ENCODE measurements at places on chromosomes 7 and 10.
A peak's percentile ranks its signal among the peaks of the same experiment; 100 is the strongest.

GRCh38 chr10:116770281-116770680 lies 27.9 kb upstream of the HSPA12A start:
- no peak for DNase-seq

DNA sequence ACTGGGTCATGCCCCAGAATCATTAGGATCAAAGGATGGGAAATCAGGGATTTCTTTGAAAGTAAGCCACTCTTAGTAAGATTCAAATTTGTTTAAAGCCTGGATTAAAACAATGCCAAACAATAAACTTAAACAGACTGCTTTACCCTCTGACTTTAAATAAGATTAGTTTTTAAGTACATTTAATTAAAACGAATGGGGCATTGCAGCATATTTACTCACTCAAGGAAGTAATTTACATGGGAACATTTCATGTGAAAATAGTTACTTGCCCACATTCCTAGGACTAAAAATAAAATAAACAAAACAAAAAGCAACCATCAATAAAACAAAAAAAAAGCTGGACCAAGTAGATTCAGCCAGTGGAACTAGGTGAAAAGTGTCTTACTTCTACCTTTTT lies 7.8 kb downstream of the ABLIM1 start:
- no peak for DNase-seq

DNA sequence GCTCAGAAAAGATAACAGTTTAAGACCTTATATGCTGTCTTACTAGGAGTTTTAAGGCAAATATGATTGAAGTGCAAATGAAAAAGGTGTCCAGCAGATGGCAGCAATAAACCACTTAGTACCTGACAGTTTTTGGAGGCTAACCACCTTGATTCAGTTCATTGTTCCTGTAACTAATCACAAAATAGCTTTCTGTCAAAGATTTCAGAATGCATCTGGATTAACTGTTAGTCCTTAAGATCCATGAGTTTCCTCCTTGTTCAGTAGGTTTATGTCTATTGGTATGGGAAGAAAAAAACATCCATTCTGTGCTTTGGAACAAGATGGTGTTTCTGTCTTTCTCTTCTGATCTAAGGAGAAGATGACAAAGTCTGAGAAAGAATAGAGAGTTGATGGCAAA lies 46.6 kb downstream of the CCSER2 start:
- DNase-seq, result peak; percentile 51

DNA sequence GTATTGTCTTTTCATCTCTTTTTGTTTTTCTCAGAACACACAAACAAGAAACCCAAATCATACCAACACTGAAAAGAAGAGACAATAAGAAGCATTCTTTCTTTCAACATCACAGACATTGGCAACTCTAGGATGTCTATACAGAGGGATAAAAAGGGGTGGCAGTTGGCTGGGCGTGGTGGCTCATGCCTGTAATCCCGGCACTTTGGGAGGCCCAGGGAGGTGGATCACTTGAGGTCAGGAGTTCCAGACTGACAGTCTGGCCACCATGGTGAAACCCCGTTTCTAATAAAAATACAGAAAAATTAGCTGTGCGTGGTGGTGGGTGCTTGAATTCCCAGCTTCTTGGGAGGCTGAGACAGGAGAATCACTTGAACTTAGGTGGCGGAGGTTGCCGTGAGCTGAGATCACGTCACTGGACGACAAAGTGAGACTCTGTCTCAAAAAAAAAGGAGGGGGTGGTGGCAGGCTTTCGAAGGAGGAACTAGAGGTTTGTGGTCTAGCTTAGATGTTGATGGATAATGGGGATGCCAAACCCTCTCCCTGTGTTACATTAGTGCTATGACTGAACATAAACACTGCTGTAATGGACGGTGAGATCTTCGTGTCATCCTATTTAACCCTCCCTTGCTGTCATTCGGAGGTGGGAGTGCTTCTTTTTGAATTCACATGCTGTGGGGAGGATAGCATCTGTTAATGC lies 9.4 kb downstream of the CNNM2 start:
- DNase-seq, result no peak

DNA sequence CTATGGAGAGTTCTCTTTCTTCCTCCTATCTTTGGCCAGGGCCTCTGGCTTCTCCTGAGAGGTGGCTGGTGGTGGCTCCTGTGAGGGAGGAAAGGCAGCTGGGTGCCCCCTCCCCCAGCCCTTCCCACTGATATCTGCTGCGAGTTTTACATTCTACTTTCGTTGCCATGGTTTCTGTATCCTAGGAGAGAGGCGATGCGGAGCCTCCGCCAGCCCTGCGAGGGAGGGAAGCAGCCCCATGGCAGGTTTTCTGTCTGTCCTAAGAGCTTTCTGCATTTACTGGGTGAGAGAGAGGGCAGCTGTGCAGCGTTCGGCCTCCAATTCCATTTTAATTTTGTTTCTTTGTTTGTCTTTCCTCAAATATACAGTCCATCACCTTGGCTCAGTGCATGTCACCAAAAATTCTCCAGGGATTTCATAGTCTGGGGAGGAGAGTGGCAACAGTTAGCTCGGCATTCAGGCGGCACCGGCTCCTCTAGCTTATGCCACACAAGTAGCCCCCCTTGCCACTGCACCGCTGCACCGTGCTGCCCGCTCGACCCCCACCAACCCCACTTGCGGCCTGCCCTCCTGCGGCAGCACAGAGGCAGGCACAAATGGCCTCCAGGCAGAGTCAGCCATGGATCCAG lies 20.4 kb downstream of the DNAJB12 start:
- no peak for DNase-seq

DNA sequence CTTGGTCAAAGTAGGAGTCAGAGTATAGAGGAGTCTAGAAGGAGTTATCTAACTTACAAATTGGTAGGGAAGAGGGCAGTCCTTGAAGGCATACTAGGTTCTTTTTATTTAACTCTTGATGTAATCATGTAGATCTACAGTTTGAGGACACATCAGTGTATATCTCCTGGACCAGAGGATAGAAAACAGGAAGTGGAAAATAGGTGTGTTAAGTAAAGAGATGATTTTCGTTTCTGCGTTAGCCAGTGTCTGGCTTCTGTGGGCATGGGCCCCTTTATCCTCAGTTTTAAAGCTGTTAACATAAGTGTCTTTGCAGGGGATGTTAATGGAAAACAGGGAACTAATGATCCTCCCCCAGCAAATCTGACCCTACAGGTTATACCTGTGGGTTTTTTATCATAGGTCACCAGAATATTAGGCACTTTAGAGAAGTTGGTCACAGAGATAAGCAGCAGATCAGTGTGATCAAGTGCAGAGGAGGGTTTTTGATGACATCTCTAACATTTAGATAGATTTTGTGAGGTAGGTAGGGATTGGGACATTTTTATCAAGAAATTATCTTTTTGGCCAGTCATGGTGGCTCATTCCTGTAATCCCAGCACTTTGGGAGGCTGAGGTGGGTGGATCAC lies 58.6 kb upstream of the PRSS1 start:
- no peak for DNase-seq

DNA sequence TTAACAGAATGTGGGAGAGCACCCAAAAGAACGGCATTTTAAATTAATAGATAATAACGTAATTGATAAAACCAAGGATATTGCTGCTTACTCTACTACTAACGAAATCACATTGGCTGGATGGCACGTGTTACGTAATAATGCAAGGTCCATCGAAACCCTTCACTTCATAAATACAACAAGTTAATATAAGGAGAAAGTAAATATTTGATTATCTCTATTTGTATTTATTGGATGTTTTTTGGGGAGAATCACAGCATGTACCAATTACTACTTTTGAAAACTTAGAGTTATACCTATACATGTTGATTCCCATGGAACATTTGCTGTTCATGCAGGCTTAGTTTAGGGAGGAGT lies 1.6 kb downstream of the PRKG1 start:
- DNase-seq, result no peak

- no peak for DNase-seq
Observed at GRCh38 chr7:149071641-149072437, 18.7 kb downstream of the ZNF786 start.

DNA sequence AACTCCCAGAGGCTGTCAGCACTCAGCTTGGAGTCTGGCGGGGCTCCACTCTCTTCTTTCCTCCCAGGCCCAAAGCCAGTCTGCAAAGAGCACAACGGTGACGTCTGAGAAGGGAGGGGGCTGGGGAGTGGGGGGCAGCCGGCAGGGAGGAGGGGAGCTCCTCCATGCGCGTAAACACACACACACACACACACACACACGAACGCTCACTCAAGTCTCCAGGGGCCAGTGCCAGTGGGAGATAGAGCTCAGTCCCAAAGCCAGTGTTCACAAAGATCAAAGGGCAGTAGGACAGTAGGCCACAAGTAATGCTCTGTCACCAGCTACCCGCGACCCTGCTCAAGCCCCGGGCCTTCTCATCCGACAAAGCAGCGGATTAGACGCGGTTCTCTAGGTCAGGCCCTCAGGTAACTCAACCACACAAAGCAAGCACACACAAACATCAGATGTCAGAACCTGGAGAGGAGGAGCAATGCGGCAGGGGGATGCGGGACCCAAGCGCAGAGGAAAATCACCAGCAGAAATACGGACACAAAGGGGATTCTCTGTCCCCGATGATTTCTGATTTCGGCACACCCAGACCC lies 19.9 kb downstream of the TCAF1 start:
- DNase-seq, result peak; percentile 77

DNA sequence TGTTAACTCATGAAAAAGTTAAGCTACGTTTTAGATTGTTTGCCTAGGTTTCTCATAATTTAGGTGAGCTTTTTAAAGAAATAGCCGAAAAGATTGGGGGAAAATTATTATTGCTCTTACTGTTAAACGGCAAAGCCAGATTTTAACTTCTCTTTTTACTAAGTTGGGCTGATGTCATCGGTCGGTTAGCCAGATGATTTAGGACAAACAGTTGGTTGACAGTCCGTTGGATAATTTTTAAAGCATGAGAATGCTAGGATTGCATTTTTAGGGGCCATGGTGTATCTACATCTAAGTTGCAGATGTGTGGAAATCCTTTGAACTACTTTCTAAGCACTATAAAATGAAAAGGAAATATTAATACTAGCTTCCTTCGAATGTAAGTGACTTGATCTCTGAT lies 280.9 kb upstream of the AKR1E2 start:
- no peak for DNase-seq

DNA sequence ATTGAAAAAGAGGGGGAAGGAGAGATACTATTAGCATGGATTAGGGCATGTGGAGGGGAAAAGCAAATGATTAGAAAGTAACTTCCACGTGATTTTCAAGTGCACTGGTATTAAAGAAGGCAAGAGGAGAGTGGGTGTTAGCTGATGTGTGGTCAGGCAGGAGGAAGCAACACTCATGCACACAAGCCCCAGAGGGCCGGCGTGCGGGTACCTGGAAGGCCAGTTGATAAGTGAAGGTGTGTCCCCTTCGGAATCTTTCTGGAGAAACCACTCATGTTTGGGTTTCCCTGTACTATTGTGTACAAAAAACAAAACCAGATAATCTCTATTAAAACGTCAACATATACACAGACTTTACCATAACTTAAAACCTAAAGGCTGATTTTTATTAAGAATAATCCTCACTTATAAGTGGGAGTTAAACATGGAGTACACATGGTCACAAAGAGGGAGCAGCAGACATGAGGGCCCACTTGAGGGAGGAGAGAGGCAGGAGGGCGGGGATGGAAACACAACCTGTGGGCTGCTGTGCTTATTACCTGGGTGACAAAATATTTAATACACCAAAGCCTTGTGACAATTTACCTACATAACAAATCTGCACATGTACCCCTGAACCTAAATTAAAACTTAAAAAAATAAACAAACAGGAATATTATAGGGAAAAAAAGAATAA lies 98.9 kb downstream of the SVIL start:
- no peak for DNase-seq

DNA sequence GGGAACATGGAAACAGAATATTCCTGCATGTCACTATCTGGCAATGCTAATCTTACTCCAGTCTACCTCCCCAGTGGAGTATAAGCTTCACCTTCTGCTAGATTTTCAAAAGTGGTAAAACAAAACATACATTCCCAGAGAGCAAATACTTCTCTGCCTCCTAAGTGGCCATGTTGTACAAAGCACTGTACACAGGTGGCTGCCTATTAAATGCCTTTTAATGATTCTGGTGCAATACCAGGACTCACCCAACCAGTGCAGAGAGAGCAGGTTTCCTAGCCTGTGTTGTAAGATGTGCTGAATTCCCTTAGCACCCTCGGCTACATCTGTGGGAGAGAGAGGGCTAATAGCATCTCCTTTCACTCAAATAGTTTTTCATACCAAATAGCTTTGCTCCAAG lies 684.3 kb upstream of the NRP1 start:
- no peak for DNase-seq

DNA sequence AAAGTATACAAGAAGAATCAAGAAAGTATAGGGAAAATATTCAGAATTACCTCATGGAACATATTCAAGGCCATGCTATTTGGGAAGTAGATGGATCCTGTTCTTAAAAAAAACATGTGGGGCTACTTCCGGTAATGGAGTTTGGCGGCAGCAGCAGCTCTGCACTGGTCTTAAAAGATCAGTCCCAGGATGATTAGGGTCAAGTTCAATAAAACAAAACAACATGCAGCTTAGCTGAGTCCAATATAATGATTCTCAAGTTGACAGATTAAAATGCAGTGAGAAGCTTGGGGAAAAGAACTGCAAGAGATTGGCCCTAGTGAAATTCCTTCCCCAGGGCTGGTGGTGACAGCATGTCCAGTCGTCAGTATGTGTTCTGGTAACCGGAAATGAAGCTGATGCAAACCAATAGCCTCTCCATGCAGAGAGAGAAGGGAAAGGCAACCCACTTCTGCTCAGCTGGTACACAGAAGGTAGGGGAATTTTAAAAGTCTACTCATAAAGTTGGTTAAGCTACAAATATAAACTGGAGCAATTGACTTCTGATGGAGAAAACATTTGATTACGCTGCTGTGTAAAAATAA lies 305.1 kb upstream of the IMMP2L start:
- DNase-seq, result no peak

DNA sequence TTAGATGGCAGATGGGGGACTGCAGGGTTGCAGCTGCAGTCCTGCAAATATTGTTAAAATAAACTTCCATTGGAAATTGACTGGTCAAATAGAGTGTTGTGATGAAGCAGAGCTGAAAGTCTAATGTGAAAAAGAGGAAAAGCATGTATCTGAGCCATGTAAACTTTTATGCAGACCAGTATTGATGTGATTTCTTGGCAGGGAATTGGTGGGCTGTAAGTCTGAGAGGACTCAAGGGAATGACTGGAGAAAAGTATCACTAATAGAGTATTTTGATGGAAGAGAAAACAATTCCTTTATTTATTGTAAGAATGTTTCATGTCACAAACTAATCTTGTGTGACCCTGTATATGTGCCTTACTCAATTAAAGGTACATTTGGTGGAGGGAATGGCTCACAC lies 155.5 kb downstream of the PPP1R9A start:
- DNase-seq, result no peak

GRCh38 chr10:71232089-71232998 lies 20.0 kb downstream of the UNC5B start:
- DNase-seq, result no peak

- DNase-seq, result no peak
Observed at GRCh38 chr10:2340831-2341647, 603.7 kb upstream of the ADARB2 start.

GRCh38 chr7:18235819-18236218 lies 208.2 kb upstream of the PRPS1L1 start:
- DNase-seq, result no peak

- no peak for DNase-seq
Observed at GRCh38 chr7:28418311-28418710, 6.0 kb downstream of the CREB5 start.

Data from right renal pelvis (tissue), 4 donors.